ENCODE measurements at places on chromosomes 2 and 18.
A peak's percentile ranks its signal among the peaks of the same experiment; 100 is the strongest.

DNA sequence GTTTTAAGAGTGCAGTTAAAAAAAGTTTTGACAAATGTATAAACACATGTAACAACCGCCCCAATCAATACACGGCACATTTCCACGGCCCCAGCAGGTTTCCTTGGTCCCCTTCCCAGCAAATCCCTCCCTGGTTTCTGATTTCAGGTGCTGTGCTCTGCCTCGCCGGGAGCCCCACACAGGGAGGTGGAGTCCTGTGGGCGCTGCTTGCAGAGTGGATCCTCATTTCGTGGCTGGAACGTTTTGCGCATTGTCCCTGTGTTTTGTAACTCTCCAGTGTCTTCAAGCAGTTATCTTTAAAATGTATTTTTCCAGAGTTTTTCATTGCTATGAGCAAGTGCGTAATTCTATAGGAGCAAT lies 124.8 kb downstream of the GALR1 start:
- no peak for DNase-seq

- peak; percentile 8 for DNase-seq
Observed at GRCh38 chr18:24791751-24792545, 331.5 kb downstream of the HRH4 start.

- DNase-seq: no peak
Observed at GRCh38 chr2:216909541-216910210, 49.8 kb upstream of the TNP1 start.

- DNase-seq: peak; percentile 56
Observed at GRCh38 chr2:120919771-120920453, 184.2 kb downstream of the GLI2 start.

DNA sequence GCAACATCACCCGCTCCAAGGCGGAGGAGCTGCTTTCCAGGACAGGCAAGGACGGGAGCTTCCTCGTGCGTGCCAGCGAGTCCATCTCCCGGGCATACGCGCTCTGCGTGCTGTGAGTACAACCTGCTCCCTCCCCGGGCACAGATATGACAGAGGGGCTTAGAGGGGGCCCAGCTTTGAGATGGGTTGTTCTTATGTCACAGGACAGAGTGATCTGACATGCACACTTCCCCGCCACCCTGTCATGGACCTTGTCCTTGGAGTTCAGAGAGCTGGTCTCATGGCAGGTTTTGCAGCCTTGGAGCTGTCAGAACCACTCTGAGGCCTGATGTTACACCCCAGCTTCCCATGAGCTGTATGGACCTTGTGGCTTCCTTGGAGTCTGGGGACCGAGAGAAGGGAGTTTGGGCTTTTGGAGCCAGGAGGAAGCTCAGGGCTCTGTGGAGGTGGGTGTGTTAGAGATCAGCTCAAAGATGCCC lies 398 bp downstream of the INPP5D start:
- DNase-seq: no peak

DNA sequence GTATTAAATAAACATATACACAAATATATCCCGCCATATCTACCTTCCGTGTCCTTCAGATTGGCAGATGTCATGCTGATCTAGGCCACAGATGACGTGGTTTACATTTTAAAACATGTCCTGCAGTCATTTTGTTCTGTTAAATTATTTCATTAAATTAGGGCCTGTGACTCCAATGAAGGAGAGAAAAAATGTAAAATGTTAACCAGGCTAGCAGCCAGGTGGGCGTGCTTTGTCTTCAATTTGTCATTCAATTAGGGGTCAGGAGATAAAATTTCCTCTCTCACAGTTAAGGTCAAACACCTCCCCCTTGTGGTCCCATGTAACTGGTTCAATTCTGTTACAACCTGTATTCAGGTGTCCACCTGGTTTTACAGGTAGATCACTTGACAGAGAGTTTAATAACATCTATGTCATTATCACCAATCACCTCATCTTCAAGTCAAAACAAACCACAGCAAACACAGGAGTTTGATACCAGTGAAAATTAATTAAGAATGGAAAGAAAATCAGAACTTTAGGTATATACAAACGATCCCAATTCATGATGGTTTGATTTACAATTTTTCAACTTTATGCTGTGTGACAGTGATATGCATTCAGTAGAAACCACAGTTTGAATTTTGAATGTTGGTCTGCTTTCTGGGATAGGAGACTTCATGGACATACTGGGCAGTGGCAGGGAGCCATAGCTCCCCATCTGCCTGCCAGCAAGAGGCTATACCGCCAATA lies 339.4 kb downstream of the CMPK2 start:
- DNase-seq: no peak

DNA sequence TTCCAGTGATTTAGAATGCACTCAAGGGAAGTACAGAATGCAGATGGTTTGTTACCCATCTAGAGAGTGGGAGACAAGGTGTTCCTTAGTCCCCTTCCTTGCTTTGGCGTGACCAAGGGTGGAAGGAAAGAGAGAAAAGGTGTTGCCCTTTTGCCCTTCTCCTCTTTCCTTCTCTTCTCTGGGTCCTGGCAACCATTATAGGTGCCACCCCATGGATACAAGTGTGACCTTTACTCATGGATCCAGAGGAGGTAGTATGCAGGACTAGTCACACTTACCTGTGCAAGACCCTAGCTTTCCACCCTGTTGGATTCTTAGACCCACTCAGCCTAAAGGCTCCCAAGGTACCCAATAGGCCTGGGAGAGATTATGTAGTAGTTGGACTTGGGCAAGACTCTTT lies 11.6 kb upstream of the RBFA start:
- DNase-seq: no peak
